ENCODE measurements at places on chromosomes 11 and 22.
A peak's percentile ranks its signal among the peaks of the same experiment; 100 is the strongest.

DNA sequence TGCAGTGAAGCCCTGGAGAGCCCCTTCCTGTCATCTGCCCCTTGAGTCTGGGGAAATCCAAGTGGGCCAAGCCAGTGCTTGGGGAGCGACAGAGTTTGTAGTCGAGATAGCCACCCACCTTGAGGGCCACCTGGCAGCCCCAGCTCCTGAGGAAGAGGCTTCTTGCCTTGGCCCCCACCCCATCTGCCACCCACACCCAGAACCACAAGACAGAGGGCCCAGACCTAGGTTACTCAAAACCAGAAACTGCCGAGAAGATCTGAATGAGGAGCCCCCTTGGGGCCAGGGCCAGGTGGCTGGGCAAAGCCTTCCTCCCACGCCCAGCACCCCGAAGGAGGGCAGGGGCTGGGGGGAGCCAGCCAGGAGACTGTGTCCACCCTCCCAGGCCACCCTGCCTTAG, 18.8 kb upstream of the PRR5 start:
- no peak for DNase-seq

DNA sequence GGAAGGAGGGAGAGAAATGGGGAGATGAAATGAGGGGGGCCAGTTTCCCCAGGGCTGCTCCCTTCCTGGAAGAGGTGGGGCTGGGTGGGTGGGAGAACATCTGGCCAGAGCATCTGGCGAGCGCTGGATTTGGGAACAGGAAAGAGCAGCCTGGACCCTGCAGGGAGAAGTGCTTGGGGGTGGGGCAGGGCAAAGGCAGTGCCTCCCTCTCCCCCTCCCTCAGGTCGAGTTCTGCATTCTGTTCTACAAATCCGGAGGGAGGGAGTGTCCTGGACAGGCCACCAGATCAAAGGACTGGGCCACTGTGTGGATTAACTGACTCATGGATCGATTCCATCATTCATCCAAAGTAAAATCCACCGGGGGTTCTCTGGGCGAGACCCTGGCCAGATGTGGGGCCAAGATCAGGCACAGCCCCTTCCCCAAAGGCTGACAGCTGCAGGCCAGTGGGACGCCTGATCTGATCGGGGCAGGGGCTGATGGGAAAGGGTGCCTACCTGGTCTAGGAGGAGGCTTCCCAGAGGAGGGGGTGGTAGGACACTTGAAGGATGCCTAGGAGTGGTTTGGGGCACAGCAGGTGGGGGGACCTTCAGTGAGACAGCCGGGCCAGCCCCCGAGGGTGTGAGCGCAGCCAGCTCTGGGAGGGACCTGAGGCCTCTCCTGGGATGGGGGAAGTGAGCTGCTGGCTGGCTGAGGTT, 57.5 kb downstream of the CACNA1I start:
- no peak for DNase-seq

- no peak for DNase-seq
Measured at GRCh38 chr22:26827611-26828010, 170.2 kb downstream of the MIAT start.

DNA sequence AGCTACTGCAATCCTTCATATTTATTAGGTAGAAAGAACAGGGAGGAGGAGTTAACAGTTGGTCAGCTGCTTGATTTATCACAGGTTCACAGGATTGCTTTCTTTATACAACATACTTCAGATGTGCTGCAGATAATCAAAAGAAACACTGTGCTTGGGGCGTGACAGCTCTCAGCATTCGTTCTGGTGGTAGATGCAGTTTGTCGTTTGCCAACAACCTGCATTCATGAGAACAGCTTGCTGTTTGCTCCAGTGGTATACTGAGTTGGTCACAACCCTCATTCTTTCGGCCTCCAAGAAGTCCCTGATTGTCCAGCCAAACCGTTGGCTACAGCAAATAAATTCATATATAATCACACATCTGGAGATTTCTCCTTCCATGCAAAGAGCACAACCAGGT, 120.5 kb downstream of the ZNF280B start:
- DNase-seq: no peak

DNA sequence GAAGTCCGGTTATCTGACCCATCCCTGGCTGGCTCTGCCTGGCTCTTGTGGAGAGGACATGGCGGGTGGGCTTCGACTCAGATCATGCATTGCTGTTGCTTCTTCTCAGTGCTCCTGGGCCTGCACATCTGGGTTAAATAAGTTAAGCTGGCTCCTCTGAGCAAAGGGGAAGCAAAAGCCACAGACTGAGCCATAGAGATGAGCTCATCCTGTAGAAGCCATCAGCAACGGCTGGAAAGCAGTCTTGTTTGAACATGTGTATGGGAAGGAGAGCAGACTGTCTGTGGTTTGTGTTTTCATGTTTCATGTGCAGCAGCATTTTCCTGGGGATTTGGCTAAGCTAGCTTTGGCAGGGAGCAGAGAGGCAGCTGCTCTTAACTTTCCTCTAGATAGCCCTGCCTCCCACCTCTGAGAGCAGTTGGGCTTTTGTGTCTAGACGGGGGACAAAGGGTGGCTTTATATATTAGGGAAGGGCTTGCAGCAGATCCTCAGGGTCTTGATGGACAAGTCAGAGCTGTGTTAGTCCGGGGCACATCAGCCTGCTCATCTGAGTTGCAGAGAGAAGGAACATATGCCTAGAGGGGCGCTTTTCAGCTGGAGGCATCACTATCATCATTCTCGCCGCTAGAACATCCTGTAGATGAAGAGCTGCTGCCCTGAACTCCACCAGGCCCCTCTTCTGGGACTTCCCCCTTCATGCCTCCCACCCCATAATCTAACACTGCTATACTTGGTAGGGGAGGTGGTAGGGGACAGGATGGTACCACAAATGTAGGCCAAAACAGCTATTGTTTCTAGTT, 14.9 kb downstream of the DCPS start:
- no peak for DNase-seq

GRCh38 chr22:21827628-21828267, 39.7 kb downstream of the MAPK1 start:
- DNase-seq: no peak

GRCh38 chr11:117828611-117829368, 4.2 kb upstream of the FXYD2 start:
- no peak for DNase-seq

- DNase-seq: peak; percentile 9
Measured at GRCh38 chr11:57491371-57492061, 24.0 kb downstream of the SLC43A1 start.

- no peak for DNase-seq
Measured at GRCh38 chr22:40572976-40573375, 63.5 kb downstream of the MRTFA start.

Data from NCI-H524 (cell line).